ENCODE measurements at places on chromosomes 2 and 18.

DNA sequence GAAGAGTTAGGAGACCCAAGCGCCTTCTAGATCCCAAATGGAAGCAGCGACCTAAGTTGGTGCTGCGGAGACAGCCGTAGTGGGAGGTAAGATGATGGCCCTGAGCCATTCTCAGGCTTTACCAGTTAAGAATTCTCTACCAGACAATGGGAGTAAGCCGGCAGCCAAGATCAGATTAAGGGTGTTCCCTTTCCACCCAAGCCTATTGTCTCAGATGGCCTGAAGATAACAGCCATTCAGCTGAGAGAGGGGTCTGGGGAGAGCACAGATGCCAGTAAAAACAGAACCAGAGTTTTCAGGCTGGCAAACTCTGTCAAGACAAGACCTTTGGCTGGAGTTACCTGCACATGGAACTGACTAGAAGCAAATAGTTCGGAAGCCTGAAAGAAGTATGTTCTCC lies 191.7 kb upstream of the HAAO start:
- DNase-seq, result no peak

DNA sequence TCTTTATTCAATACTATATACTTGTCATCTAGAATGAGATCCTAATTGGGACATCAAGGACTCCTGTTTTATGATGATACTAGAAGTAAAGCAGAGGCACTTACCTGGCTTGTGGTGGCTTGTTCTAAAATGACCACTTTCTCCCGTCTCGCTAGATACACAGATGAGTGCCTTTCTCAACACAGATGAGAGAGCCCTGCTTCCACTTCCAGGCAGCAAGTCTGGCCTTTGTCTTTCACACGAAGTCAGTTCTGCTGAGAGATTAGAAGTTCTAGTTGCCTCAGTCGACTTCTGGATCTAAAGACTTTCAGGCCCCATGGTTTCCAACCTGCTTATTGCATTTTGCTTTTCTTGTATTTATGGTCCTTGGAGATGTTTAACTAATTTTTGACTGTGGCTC lies 70.3 kb downstream of the PPP1R1C start:
- no peak for DNase-seq

DNA sequence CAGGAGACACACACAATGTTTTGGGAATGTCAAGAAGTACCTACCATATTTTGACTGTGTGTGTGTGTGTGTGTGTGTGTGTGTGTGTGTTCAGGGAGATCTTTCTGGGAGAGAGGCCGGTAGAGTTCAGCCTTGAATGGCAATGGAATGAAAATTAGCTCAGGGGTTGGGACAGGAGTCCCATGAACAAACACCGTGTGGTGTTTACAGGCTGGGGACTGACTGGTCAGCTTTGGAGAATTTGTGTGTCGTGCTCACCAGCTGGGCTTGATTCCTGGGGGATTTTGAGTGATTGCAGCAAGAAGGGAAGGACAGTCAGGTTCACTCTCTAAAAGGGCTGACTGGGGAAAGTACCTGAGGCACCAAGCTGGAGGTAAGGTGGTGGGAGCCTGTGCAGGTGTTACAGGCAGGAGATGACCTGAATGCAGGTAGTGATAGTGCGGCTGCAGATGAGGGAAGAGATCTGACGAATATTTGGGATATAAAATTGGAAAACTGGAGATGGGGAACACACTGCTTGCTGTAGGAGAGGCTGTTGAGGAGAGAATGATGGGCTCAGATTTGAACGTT lies 2.5 kb upstream of the ADNP2 start:
- no peak for DNase-seq

DNA sequence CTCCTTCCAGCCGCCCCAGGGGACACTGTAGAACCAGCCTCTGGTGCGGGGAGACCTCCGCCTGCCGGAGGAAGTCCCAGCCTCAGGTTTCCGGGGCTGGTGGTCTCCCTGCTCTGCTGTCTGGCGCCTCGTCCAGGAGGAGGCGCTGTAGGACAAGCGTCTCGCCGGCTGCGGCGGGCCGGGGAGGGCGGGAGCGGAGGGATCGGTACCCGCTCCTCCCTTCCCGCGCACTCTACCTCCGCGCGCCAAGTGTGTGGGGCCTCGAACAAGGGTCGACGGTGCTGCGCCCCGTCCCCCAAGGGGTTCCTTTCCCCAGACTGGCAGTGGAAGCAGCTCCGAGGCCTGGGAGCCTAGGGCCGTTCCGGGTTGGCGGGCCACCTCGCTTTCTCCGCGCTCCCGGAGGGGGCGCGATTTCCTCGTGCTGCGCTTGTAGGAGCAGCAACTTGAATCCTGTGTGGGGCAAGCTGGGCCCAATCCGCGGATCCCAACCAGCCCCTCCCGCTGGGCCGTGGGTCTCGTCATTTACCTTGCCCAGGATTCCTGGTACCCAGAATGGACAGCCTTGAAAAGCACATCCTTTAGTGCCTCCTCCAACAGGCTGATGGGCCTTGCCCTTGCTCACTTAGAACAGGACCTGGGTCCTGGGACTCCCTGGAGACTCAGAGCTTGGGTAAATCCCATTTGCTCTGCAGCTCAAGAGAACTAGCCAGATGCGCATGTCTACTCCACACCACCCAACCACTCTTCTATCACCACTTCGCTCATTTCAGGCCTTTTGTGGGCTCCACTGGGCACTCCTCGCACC lies 10.6 kb upstream of the HOXD4 start:
- DNase-seq, result peak; percentile 66

DNA sequence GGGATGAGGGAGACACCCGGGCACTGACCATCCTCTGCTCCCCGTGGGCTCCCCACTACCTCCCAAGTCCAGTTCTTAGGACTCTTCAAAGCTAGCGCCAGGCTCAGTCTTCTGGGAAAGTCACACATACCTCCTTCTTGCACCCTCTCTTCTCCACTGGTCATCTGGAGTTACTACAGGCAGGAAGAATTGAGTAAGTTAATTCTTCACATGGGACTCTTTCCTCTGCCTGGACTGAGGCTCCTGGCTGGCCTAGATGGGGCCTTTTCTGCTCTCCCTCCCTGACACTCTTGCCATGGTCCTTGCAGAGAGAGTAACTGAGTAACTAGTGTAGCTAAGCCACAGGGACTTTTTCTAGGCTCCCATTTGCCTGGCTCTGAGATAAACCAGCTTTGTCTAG lies 96.5 kb upstream of the CELF4 start:
- no peak for DNase-seq

GRCh38 chr18:55925772-55926171 lies 337.8 kb upstream of the TCF4 start:
- no peak for DNase-seq

GRCh38 chr2:3641841-3642421 lies 16.1 kb upstream of the ALLC start:
- peak; percentile 45 for DNase-seq

- DNase-seq, result no peak
These were observed 271.6 kb downstream of the PTGR3 start for GRCh38 chr18:74937291-74937690.

- DNase-seq, result no peak
These were observed 15.6 kb upstream of the LAMA1 start for GRCh38 chr18:7133181-7133580.

DNA sequence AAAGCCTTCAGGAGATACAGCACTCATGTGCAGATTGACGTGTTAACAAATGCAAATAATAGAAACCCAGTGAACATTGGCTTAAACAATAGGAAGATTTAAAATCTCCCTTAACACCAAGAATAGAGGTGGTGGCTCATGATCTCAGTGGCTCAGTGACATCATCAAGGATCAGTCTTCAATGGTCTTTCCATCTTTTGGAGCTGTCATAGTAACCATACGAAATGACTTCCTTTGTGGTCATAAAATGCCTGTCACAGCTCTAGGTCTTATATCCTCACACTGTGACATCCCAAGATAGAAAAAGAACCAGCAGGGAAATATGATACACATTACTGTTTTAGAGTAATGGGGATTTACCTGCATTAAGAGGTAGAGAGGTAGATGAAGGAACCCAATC lies 59.6 kb upstream of the ACKR3 start:
- DNase-seq, result no peak

GRCh38 chr2:210199186-210199765 lies 26.0 kb downstream of the ACADL start:
- DNase-seq, result no peak

- no peak for DNase-seq
These were observed 127.9 kb upstream of the LGALSL start for GRCh38 chr2:64325852-64326577.

DNA sequence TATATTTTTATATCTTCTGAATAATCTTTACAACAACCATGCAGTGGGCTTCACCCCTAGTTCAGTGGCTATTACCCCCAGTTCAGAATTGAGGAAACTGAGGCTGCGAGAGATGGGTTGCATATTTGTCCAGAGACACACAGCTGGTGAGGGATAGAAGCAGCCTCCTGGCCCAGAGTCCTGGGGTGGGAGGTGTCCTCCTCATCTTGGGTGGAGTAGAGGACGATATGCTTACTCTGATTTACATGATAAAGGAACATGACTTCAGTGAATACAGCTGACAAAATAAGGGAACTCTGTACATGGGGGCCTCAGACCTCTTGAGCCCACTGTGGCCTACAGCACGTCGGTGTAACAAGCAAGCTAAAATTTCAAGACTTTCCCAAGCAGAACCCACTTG lies 214.7 kb downstream of the FBXO15 start:
- DNase-seq, result no peak

DNA sequence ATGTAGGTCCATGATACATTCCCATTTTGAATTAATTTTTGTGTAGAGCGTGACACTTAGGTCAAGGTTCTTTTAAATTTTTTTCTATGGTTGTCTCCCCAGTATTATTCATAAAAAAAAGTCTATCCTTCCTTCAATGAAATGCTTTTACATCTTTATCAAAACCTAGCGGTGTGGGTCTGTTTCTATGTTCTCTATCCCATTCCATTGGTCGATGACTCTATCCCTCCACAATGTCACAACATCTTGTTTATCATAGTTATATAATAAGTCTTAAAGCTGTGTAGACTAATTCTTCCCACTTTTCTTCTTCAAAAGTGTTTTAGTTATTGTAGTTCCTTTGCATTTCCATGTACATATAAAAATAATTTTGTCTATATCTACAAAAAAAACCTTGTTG lies 47.2 kb upstream of the GPR17 start:
- DNase-seq, result no peak

DNA sequence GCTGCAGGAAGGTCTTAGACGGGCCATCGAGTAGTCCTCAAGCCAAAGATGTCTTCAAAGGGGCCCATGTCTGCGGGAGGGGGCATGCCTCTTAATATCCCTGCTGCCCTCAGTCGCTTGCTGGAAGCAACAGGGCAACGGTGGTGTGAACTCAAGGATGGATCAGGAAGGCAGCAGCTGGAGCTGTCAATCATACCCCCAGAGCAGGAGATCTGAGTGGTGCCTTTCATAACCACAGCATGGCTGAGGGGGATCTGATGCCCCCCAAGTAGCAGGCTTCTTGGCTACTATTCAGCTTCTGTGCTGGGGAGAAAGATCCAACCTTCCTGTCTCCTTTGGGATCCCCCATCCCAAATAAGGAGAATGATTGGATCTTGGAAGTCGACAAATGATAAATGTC lies 46.4 kb downstream of the INSIG2 start:
- no peak for DNase-seq

DNA sequence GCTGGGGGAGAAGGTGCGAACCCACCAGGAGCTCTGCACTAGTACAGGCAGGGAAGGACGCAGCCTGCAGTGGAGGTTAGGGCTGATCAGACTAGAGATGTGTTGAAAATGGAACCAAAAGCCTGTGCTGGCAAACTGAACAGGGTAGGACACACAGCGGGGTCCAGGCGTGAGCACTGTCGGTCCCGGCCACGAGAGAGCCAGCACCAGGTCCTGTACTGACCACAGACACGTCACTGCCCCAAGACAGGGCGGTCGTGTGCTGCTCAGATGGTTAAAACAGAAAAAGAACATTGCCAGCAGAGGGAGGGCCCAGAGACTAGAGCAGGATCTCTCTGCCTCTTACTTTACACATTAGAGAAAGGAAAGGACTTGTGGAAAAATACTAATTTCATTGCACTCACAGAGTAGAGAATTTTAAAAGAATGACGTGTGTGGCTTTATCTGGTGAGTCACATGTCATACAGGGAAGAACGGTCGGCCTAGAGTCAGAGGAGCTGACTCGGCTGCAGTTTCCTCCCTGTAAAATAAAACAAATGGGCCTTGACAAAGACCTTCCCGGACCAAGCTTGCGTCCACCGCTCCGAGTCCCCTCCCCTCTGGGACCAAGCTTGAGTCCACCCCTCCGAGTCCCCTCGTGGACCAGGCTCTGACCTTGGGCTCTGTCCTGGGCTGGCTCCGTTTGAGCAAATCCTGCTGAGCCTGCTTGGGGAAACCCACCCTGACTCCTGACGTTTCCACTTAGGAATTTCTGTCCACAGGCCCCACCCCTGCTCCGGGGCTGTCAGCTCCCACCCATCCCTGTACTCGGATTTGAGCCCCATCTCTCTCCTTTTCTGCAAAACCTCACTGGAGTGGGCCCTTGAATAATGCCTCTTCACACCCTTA lies 16.7 kb upstream of the ADI1 start:
- DNase-seq, result no peak

DNA sequence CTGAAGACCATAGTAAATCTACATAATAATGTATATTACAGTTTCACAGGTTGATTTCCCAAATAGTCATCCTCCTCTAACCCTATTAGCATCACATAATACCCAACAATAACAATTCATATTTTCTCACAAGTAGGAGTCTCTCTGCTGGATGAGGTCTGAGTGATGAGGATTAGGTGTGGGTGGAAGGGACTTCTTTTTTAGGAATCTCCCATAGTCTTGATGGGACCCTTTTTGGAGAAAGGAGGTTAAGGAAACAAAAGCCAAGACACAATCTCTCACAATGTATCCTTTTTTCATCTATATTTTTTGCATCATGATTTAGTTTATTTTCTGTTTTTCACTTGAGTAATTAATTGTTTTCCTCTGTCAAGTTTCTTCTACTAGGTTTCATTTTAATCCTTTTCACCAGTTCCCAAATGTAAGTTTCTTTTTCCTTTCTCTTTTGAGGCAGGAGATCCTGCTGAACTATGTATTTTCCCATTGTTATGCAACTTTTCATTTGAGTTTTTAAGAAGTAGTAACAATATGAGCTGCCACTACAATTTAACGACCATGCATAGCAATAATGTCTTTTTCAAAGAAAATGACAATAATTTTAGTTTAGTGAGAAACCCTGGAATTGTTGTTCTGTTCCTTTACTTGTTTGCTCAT lies 2.5 kb upstream of the IFIH1 start:
- no peak for DNase-seq

DNA sequence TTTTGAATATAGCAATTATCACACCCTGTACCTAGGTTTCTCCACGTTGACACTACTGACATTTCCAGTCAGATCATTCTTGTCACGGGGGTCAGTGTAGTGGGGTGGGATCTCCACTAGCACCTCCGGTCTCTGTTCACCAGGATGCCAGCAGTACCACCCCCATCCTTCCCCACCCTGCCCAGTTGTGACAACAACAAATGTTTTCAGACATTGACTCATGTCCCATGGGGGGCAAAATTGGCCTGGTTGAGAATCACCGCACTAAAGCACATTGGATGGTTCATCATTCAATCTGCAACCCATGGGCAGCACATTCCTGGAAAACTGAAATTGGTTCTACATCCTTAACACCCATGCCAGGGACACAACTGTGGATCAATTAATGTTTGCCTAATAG lies 32.3 kb downstream of the FEZ2 start:
- DNase-seq, result no peak
